ENCODE measurements at places on chromosomes 3 and 15. TPM values are rescaled to one million over a fixed set of nuclear protein-coding genes. Genes with fewer than 3 reads are reported as not detected.

MKRN2 gene
- total RNA-seq = 20.3 TPM

WDR72 gene
- not detected for total RNA-seq

IP6K1 gene
- total RNA-seq = 38.3 TPM

OR5K2 gene
- total RNA-seq = not detected

ITPKA gene
- 0.52 TPM for total RNA-seq

CD200R1 gene
- total RNA-seq = 9.5 TPM

TM4SF1 gene
- not detected for total RNA-seq

TPRG1 gene
- 9.7 TPM for total RNA-seq

GLDN gene
- not detected for total RNA-seq

BRPF1 gene
- 48.1 TPM for total RNA-seq

SERPINI1 gene
- total RNA-seq = 3.0 TPM

- DNase-seq = no peak
Measured at GRCh38 chr3:176352716-176353334, 844.5 kb downstream of the TBL1XR1 start.

GRCh38 chr15:66622591-66623022 is 56.8 kb upstream of the LCTL start:
- no peak for DNase-seq

DNA sequence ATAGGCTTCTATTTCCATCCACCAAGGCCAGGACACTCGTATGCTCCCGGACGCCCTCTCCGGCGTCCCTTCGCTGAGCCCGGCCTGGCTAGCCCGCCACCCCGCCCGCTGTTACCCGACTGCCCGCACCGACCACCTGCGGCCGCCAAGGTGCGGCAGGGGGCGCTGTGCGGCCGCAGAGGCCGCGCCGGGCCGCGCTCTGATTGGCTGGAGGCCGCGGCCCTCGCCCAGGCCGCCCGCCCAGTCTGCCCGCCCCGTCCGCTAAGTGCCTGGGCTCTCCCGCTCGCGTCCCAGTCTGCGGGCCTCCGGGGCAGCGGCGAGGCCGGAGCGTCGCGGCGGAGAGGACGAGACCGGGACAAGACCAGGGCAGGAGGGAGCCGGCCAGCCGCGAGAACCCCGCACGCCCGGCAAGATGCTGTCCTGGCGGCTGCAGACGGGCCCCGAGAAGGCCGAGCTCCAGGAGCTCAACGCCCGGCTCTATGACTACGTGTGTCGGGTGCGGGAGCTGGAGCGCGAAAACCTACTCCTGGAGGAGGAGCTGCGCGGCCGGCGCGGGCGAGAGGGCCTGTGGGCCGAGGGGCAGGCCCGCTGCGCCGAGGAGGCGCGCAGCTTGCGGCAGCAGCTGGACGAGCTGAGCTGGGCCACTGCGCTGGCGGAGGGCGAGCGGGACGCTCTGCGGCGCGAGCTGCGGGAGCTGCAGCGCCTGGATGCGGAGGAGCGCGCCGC is at the start of gene SYNM:
SYNM (plus strand) TSS at position 293 of the 726 bp plus-strand sequence; CDS start at position 413, 120 bp downstream.
- peak; percentile 46 for DNase-seq

DNA sequence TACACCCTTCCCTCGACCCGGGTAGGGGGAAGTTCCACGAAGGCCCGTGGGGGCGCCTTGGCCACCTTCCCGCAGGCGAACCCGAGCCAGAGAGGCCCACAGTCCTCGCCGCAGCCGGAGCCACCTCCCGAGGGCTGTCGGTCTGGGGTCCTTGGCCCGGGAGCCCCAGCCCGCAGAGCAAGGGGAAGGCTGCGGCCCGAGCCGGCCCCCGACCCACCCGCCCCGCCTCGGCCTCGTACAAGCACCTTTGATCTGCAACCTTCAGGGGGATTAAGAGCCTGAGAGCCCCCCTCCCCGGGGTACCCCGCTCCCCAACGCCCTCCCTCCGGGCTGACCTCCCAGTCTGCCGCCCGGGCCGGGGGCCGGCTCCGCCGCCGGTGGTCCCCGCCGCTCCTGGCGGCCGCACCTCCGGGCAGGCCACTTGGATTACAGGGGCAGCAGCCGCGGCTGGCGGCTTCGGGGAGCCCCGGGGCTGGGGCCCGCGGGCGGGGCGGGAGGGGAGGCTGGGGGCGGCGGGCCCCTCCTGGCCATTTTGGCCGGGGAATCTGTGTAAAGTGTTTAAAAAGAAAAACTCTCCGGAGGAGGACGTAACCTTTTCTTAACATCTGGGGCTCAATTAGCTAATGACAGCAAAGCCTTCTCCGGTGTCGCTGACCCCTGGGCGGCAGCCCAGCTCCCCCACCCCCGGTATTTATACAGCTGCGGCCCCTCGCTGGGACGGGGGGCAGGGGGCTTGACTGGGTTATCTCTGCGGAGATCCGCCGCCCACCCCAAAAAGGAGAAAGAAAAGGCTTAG is 40.2 kb downstream of the EPHB3 start:
- DNase-seq = no peak

- no peak for DNase-seq
Measured at GRCh38 chr3:67386451-67386850, 268.0 kb downstream of the SUCLG2 start.

- no peak for DNase-seq
Measured at GRCh38 chr3:100081986-100082692, 32.2 kb downstream of the FILIP1L start.

DNA sequence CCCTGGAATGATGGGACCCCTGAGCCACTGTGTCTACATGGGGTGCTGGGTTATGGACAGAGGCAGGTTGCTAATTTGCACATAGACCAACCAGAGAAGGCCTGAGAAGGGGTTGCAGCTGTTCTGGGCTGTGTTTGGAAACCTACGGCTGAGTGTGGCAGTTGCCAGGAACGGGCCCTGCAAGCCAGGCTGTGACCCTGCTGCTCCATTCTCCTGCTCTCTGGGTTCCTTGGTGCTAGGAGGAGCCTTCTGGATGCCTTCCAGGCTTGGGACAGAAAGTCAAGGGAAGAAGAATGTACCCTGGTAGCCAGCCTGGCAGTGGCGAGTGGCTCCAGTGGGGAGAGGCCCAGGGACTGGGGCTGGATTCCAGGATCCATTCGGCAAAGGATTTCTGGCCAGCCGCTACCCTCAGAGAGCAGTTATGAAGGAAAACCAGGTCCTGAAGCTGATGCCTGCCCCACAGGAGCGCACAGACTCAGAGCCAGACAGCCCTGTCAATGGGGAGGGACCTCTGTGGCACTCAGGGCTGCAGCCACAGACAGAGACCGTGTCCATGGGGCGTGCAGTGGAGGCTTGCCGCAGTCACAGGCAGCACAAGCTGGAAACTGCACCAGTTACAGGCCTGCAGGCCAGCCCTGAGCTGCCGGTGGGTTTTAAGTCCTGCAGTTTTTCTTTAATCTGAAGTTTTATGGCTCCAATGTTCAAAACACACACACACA is 55.1 kb upstream of the ACAD9 start:
- DNase-seq = no peak

GRCh38 chr3:15186101-15186476 is 20.0 kb upstream of the CAPN7 start:
- no peak for DNase-seq

DNA sequence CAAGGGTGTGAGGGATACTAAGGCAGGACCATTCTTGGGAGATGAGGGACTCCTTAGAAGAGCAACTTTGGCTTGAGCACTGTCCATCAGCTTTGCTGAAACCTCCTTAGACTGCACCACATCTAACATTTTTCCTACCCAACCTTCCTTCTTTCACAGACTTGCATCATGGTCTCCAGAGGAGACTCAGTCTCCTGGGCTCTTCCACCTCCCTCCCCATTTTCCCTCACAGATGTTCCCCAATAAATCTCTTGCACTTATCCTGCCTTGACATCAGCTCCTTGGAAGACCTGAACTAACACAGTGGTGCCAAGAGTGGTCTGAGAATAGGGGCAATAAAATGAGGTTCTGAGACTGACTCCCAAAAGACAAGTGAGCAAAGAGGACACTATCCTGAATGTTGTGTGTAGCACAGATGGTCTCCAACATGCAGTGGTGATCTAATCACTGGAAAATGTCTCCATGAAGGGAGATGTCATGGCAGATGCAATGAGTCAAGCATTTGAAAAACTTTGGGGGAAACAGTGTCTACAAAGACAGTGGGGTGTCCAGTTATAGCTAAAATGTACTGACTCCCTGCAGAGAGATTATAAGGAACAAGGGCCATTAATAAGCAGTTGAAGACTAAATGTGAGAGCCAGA is 26.0 kb upstream of the BOC start:
- no peak for DNase-seq

DNA sequence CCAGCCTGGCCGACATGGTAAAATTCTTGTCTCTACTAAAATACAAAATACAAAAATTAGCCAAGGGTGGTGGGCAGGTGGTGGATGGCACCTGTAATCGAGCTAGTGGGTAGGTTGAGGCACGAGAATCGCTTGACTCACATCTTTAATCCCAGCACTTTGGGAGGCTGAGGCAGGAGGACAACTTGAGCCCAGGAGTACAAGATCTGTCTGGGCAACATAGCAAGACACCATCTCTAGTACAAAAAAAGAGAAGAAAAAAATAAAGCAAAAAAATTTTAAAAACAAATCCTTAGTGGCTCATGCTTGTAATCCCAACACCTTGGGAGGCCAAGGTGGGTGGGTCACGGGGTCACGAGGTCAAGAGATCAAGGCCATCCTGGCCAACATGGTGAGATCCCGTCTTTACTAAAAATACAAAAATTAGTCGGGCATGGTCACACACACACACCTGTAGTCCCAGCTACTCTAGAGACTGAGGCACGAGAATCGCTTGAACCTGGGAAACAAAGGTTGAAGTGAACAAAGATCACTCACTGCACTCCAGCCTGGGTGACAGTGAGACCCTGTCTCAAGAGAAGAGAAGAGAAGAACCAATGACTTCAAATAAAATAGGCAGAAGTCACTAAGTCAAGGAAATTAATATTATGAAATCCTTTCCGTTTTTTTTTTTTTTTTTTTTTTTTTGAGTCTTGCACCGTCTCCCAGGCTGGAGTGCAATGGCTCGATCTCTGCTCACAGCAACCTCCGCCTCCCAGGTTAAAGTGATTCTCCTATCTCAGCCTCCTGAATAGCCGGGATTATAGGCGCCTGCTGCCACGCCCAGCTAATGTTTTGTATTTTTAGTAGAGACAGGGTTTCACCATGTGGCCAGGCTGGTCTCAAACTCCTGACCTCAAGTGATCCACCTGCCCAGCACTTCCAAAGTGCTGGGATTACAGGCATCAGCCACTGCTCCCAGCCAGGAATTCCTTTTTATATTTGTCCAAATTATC is 4.9 kb downstream of the RHOA start:
- DNase-seq = no peak

DNA sequence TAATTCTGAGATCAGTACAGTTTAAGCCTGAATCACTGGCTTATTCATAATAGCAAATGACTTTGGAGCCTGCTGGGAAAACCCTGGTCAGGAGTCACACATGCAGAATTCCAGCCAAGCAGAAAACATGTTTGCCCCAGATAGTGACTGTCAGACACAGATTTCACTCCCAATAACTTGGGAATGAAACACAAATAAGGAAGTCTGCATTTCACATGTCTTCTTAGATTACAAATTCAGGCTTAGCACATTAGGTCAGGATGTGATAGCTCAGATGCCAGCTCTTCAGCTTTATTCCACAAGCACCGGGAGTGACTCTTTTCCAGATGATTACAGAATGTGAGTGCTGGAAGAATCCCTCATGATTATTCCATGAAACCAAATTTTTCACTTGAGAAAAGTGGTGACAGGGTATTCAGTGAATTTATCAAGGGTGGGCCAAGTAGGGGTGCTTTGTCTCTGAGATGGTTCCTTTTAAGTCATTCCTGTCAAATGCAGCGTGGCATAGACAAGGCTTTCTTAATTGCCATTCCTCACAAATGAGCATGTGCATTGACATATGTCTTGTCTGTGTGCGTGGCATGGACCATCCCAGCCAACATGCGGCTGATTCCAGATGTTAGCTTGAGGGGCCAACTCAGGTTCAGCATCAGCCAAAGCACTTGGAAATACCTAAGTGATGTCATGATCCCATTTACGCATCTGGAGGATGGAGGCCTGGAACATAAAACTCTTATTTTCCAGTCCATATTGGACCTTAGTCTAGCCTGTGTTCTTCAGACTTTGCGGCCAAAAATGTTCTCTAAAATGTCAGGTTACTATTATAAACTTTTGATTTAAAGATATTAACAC is 191.0 kb downstream of the EPHB1 start:
- DNase-seq = no peak

GRCh38 chr3:39573392-39573791 is 105.9 kb downstream of the MOBP start:
- DNase-seq = no peak

GRCh38 chr15:60275624-60276023 is 122.2 kb downstream of the ANXA2 start:
- DNase-seq = no peak

- DNase-seq = no peak
Measured at GRCh38 chr15:91699741-91700140, 153.8 kb upstream of the SLCO3A1 start.

GRCh38 chr3:1380926-1381646 is 288.3 kb downstream of the CNTN6 start:
- no peak for DNase-seq

DNA sequence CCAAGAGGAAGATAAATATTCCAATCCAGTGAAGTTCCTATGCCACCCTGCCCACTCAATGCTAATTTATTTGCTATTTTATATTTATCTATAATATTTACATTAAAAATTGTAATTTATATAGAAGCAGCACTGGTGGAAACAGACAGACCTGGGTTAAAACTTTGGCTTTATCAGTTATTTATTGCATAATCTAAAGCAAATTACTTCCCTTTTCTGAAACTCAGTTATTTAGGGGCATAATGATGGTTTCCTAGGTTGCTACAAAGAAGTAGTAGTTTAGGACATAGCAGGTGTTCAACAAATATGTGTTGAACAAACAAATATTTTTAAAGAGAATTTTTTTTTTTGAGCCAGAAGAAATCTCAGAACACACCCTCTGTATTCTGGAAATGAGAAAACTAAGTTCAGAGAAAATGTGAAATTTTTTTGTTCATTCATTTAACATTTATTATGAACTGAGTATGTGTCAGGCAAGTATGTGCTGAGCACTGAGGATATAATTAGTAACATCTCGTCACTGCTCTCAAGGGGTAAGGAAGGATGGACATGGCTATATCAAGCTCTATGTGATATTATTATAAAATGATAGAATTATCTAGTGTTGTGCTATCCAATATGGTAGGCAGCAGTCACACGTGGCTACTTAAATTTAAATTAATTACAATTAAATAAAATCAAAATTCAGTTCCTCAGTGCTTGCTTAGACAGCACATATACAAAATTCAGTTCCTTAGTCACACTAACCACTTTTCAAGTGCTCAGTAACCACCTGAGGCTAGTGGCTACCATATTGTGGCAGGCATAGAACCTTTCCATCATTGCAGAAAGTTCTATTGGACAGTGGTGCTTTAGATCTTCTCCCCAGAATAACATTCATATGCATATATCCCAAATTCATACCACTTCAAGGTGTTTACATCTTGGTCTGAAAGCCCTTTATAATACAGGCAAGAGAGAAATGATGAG is 7.0 kb upstream of the UBE2Q2 start:
- DNase-seq = peak; percentile 63

DNA sequence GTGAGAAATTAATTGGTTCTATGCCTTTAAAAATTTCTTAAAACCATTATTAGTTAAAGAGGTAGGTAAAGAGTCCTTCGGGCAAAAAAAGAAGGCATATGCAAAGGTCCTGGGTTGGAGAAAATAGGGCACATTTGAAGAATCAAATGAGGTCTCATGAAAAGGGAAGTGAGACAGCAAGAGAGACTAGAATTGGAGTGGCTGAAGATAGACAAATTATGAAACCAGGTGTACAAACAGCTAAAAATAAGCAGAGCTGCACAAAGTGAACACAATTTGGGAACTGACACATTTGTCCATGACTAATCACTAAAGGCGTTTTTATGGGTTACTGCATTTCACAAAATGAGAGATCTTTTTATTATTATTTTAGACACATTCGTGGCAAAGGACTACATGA is 581.2 kb downstream of the PYDC2 start:
- no peak for DNase-seq

Measured in activated CD8-positive, alpha-beta memory T cell treated with anti-CD3 and anti-CD28 coated beads, Interleukin-2, amount 10 ng/mL, durations not matched to agents 7 days and 5 days (primary cell).